ENCODE measurements at places on chromosomes 2 and 18. TPM values are rescaled to one million over a fixed set of nuclear protein-coding genes. Genes with fewer than 3 reads are reported as not detected.

Gene KRTCAP3
- not detected for total RNA-seq

Gene COL3A1
- 7,536 TPM for total RNA-seq

Gene C2orf78
- not detected for total RNA-seq

Gene CLEC4F
- total RNA-seq = not detected

Gene IGFBP5
- 541 TPM for total RNA-seq

Gene RTP5
- not detected for total RNA-seq

Gene CFAP53
- not detected for total RNA-seq

Gene HOXD11
- 0.22 TPM for total RNA-seq

Gene CHN1
- total RNA-seq = 153 TPM

All from placental pericyte (primary cell).